ENCODE measurements at places on chromosomes 2 and 18.

DNA sequence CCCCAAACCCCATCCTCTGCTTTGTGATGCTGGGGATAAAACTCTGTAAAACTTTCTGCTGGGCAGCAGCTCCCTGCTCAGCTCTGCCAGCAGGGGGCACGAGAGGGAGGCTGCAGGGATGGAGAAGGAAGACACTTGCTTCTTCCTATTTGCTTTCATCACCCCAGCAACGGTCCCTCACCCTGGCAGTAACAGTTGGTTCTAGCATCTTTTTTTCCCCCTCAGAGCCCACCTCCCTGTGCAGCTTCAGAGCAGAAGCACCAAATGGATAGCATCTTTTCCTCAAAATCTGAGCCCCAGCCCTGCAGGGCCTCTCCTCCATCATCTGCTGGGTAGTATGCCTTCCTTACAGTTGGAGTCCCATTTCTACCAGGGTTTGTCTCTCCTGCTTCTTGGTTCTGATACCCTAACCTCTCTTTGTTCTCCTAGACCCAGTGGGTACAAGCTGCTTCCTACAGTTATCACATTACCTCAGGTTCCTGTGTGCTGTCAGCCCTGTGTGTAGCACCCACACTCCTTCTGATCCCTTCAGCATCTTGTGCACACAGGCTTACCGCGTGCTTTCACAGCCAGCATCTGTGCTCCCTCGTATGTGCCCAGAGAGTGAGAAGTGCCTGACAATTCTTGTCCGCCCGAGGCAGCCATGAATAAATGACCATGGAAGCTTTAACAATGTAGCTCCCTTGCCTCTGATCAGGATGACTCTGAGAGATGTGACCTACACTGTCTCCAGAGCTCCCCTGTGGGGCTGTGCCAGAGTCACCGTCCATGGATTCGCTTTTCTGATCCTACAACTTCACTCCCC is 14.5 kb downstream of the CKAP2L start:
- DNase-seq: peak; percentile 82

DNA sequence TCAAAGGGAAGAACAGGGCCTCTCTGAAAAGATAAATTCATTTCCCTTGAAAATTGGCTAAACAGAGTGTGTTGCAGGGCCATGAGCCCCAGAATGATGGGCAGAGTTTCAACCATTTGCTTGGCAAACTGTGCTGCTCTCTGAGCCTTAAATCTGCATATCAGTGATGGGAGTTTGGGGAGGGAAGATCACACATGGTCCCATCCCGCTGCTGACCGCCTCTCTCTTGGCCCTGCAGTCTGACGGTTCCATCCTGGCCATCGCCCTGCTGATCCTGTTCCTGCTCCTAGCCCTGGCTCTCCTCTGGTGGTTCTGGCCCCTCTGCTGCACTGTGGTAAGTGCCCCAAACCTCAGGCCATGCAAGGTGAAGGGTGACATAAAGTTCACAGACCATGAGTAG is 139.0 kb downstream of the ANTXR1 start:
- no peak for DNase-seq

GRCh38 chr2:5479265-5479928 is 212.8 kb upstream of the SOX11 start:
- DNase-seq: no peak

DNA sequence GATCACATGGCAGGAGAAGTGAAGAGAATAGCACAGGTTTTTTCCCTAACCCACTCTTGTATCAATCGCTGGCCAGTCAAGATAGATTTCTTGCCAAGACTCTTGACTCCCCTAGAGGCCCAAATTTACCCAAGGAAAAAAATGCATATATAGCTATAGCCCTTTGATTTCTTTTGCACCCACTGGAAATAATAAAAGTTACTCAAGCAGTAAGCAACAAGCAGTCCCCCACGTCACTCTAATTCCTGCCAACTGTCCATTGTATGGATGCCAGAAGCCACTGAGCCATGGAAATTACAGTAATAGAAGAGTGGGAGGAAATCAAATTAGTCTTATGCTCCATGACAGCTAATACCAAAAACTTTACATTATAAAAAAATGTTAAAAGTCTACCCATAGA is 125.3 kb upstream of the SLC39A10 start:
- DNase-seq: peak; percentile 74

GRCh38 chr18:3207565-3207964 is 12.2 kb downstream of the MYOM1 start:
- no peak for DNase-seq

DNA sequence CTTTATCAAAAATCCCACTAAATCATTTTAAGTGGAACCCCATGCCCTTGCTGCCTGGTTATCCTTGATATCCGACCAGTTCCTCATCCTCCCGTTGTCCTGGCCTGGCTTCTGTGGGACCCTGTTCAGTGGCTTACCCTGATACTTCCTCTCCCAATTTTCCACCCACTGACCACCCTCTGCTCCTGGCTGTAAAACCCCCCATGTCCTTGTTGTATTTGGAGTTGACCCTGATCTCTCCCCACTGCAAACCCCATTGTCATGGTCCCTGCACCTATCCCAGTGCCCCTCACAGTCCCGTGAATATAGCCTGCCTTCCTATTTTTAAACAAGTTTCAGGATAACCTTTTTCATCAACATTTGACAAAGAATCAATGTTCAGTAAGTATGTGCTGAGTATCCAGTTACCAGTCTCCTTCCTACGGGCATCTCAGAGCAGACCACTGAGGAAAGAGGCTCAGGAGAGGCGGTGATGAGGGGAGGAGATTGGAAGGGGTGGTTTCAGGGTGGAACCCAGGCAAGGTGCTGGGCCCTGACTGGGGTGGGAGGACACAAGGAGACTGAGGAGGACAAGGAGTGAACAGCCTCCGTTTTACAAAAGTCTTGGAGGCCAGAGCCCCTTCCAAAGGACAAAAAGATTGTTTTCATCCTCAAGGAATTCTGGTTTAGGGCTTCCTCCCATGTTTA is 131.8 kb downstream of the PXDN start:
- DNase-seq: no peak

DNA sequence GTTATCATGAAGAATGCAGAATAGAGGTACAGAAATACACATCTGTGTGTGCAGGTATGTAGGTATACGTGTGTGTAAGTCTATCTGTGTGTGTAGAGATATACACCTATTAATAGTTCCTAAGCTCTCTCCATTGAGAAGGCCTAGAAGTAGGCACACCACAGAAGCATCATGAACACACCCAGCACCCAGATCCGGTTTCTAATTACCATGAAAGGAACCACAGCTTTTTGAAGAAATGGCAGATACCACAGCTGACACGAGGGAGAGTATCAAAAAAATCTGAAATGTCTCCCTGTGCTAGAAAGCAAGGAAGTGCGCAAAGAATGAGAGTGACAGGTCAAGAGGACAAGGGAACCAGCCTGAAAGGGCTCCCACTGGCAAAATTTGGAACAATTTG is 27.7 kb upstream of the AP1S3 start:
- DNase-seq: no peak

DNA sequence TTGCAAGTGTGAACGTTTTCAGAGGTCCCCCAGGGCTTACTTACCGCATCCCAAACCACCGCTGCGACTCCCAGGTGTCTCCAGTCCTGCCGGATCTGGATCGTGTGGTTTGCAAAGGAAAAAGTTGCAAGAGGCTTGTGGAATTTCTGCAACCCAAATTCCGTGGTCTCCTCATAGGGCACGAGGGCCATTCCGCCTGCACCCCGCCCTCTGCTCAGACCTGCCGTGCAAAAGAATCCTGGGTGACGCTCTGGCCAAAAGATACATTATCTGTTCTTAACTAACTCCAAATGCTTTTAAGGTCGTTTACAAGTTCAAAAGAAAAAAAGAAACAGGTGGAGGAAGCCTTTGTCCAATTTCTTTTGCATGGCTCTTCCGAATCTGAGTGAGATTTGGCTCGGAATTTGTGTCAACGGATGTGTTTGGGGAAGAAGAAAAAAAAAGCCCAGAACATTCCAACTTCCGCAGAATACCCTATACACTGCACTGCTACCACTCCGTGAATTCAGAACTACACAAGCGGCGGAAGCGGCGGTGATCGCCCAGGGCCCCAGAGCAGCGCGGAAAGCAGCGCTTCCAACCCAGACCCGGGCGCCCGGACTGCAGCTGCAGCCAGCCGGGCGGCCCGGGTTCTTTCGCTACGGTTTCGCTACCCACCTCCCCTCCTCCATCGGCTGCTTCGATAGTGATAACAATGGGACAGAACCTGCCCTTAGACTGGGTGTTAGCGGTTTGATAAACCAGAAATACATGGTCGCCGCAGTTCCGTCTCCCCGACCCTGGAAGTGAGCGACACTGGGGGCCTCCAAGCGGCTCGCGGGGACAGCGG is 795 bp downstream of the METTL21A start:
- peak; percentile 77 for DNase-seq

DNA sequence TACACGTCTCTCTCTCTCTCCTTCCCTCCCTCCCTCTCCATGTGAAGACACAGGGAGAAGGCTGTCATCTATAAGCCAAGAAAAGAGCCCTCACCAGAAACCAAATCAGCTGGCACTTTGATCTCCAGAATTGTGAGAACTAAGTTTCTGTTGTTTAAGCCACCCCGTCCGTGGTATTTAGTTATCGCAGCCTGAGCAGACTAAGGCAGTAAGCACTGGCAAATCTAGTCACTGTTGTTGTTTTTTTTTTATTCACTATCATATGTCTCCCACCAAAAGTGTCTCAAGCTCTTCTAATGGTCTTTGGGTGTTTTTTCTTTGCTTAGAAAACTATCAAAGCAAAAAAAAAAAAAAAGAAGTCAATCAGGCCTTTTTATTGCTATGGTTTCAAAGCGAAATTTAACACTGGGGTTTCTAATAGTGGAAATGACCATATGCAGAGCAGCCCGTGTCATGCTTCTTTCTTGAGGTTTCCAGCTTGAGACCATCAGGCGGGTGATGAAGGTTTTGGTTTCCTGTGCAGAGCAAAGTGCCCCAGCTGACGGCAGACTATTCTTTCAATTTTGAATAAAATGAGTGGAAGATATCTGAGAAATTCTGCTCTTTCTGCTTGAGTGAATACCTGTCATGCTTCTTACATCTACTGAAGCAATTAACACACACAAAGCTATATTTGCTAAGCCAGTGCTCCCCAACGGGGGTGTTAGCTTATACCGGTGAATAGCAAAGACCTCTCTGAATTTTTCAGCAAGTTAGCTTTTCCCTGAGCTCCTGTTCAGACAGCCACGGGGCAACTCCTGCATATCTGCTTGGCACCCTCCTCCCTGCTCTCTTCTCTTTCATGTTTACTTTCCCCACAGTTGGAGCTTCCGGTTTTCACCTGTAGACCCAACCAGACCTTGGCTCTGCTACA is 394.1 kb upstream of the ATP5MC3 start:
- no peak for DNase-seq

- peak; percentile 3 for DNase-seq
Observed at GRCh38 chr18:50218432-50219197, 23.7 kb upstream of the MYO5B start.

GRCh38 chr2:218927876-218928275 is 31.6 kb upstream of the CDK5R2 start:
- DNase-seq: no peak

- no peak for DNase-seq
Observed at GRCh38 chr2:21404827-21405625, 281.3 kb downstream of the TDRD15 start.

DNA sequence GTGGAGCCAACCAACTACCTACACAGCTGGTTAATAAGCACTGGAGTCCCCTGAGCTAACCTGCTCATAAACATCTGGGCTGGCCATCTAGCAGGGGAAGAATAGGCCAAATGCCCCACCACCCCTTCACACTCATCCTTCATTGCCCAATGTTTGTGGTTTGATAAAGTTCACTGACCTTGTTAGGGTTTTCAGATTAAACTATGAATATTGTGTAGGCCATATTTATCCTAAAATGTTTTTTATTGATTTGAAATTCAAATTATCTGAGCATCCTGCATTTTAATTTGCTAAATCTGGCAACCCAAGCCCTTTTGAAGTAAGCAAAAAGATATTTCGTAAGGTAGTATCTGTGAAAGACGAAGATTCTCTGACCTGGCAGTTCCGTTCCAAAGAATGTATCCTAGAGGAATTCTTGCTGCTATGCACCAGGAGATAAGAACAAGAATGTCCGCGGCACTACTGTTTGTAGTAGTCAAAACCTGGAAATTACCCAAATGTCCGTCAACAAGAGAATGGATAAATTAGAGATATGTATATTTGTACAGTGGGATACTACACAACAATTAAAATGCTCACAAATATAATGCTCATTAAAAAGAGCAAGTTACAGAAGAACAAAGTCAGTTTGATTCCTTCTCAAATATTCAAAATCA is 5.8 kb upstream of the TLK1 start:
- no peak for DNase-seq

GRCh38 chr18:76518860-76519538 is 24.0 kb upstream of the ZNF516 start:
- DNase-seq: peak; percentile 35

- DNase-seq: no peak
Observed at GRCh38 chr2:229675569-229675968, 38.8 kb downstream of the DNER start.

- peak; percentile 41 for DNase-seq
Observed at GRCh38 chr18:12656938-12657683, 796 bp downstream of the SPIRE1 start.

DNA sequence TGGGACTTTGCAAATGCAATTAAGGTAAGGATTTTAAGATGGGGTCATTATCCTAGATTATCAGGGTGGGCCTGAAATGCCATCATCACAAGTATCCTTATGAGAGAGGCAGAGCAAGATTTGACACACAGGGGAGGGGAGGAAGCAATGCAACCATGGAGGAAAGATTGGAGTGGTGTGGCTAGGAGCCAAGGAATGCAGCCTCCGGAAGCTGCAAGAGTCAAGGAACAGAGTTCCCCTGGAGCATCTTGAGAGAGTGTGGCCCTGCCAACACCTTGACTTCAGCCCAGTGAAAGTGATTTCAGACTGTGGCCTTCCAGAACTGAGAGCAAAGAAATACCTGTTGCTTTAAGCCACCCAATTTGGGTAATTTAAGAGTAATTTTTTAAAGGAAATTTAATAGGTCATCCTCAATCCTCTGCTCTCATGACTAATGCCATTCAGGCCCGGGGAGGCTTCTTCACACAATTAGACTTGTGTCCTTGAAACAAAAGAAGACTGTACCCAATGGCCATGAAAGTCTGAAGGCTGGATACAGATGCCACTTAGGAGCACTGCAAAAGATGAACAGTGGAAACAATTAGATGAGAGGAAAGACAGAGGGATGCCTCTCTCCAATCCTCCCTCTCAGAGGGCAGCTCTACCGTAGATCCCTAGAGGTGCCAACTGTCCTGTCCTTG is 250.3 kb upstream of the ID2 start:
- DNase-seq: no peak

- DNase-seq: no peak
Observed at GRCh38 chr2:95014126-95014708, 11.3 kb upstream of the MAL start.

DNA sequence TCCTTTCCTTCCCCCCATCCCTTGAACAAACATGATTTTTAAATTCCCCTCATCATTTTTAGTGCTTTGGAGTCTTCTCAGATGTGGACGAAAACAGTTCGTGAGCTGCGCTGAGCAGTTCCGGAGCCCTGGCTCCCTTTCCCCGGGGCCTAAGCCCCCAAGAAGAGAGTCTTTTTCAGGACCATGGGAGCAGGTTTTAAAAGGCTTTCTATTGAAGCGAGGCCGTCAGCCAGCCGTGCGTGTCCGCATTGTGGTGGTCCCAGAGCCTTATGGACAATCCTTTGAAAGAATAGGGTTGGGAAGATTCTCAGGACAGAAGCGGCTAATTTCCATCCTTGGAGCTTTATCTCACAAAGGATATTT is 290.7 kb downstream of the SOX11 start:
- no peak for DNase-seq

- DNase-seq: no peak
Observed at GRCh38 chr2:62071126-62071598, 124.8 kb upstream of the B3GNT2 start.
